NCI-H1417 treated with DMSO at 0.1 percent for 48 hours (cell line): ENCODE measurements at places on chromosomes 1 and 21.

DNA sequence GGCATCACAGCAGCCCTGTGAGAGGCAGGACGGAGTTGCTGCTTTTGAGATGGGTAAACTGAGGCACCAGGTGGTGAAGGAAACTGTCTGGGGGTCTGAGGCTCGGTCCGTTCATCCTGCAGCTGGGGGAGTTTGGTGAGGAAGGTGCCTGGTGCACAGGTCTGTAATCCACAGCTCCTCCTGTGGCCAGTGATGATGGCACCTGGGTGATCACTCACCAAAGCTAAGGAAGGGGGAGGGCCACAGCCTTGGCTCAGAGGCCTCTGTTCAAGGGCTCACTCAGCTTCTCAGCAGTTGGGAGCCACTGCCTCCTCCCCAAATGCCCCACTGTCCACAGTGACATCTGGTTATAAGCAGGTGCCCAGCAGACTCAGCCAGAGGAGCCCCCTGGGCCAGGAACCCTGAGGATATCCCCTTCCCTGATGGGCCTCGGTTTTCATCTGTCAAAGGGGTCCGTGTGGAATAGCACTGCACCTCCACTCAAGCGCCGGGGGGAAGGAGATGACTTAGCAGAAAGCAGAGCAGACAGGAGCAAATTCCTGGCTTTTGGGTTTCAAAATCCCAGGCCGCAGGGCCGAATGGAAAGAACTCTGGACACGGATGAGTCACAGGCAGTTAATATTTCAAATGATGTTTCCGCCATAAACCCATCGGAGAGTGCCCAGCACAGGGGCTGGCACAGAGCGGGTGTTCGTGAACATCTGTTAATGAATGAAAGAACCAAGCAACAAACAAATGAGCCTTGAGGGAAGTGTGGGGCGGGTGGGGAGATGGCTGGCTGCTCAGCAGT lies 82.8 kb downstream of the DMRTB1 start:
- DNase-seq = no peak

GRCh38 chr1:170823120-170823519 lies 112.2 kb upstream of the MROH9 start:
- no peak for DNase-seq

- DNase-seq = no peak
Measured at GRCh38 chr1:205809942-205810345, 3.1 kb downstream of the SLC41A1 start.

DNA sequence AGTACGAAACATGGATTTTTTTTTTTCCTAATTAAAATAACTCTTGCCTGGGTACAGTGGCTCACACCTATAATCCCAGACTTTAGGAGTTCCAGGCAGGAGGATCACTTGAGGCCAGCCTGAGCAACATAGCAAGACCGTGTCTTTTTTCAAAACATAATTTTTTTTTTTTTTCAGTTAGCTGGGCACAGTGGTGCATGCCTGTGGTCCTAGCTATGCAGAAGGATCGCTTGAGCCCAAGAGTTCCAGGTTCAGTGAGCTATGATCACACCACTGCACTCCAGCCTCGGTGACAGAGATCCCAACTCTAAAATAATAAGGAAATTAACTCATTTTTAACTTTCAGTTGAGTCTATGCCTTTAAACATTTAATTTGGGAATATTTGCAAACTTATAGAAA lies 170.1 kb downstream of the NEK7 start:
- DNase-seq = no peak

GRCh38 chr1:107273515-107273914 lies 132.7 kb downstream of the NTNG1 start:
- no peak for DNase-seq

DNA sequence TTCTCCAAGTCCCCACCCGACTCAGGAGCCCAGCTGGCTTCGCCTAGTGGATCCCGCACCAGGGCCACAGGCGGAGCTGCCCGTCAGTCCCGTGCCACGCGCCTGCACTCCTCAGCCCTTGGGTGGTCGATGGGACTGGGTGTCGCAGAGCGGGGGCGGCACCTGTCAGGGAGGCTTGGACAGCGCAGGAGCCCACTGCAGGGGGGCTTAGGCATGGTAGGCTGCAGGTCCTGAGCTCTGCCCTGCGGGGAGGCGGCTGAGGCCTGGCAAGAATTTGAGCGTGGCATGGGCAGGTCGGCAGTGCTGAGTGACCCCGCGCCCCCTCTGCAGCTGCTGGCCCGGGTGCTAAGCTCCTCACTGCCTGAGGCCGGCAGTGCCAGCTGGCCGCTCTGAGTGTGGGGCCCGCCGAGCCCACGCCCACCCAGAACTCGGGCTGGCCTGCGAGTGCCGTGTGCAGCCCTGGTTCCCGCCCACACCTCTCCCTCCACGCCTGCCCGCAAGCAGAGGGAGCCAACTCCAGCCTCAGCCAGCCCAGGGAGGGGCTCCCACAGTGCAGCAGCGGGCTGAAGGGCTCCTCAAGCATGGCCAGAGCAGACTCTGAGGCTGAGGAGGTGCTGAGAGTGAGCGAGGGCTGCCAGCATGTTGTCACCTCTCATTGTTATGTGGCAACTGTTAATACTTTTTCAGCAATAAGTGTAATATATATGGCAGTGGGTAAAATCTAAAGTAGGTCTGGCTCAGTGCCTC lies 548.4 kb upstream of the BRINP3 start:
- no peak for DNase-seq
